ENCODE measurements at places on chromosomes 7 and 10.

GRCh38 chr10:61617586-61617985, 45.1 kb upstream of the CABCOCO1 start:
- no peak for DNase-seq

- DNase-seq, result no peak
These were observed 16.2 kb upstream of the LRRN3 start for GRCh38 chr7:111074748-111075146.

- no peak for DNase-seq
These were observed 11.8 kb downstream of the ADGRA1 start for GRCh38 chr10:133099571-133099970.

DNA sequence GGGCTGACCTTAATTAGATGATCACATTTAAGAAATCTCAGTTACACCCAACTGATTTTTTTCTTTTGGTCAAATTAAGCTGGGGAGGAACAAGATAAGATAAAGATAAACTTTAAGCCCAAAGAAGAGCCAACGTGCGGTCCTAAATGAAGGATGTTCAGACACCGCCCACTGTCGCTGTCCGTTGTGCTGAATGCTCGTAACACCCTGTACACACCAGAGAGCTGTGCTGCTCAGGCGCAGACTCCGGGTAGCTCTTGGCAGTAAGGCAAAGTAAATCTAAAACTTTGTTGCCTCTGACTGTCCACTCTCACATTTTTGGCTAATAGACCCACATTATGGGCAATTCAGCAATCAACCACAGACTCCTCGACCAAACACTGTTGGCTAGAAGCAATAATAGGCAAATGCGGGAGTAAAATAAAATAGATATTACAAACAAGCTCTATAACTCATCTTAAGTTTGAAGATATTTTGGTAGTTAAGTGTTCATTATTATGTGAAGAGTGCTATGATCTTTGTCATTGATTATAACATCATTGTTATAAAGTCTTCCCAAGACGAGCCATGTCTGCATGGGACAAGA, 57.1 kb downstream of the PLPP4 start:
- DNase-seq, result no peak

- DNase-seq, result no peak
These were observed 62.2 kb downstream of the XPNPEP1 start for GRCh38 chr10:109861081-109861480.

DNA sequence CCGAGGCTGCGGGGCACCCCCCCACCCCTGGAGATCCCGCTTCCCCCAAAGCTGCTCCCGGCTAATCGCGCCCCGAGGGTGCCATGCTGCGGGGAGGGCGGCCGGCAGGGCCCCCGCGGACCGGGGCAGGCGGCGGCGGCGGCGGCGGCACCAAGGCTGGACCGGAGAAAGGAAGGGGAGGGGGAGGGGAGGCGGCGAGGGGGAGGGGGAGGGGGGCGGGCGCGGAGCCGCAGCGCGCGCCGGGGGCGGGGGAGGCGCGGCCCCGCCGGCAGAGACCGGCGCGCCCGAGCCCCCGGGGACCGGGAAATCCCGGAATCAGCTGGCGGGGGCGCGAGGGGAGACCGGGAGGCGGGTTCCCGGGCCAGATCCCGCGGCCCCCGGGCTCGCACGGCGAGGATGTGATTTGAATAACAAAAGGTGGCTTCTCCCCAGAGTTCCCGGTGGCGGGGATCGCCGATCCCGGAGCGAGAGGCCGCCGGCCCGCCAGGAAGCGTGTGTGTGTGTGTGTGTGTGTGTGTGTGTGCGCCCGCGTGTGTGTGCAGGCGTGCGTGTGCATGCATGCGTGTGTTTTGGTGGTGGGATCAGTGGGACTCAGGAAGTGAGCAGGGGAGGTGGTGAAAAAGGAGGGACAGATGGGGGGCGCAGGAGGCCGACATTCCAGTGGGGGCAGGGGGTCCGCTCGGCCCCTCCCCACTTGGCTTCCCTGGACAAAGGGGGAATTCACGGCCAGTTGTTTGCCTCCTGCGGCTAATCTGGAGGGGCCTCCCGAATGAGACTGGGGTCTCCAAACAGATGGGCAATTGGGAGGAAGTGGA, 99.5 kb downstream of the HIP1 start:
- no peak for DNase-seq

DNA sequence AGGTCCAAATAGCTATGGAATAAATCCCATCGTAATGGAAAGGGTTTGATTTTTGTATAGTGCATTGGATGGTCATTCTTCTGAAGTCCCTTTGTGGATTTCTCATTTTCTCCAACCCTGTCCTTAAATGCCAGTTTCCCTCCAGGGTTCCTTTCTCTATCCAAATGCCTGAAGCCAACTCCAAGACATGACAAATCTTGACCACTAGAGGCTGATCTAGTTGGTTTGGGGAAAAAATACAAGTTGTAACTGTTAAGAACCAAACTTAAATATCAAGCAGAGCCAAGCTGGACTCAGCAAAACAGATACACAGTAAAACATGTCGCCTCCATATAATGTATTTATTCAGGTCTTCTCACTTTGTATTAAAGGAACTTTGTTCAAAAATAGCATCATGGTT, 28.7 kb downstream of the FRMD4A start:
- DNase-seq, result no peak

GRCh38 chr10:78397786-78398185, 364.1 kb downstream of the RPS24 start:
- DNase-seq, result no peak

GRCh38 chr10:110508806-110509544, 11.3 kb downstream of the DUSP5 start:
- no peak for DNase-seq

DNA sequence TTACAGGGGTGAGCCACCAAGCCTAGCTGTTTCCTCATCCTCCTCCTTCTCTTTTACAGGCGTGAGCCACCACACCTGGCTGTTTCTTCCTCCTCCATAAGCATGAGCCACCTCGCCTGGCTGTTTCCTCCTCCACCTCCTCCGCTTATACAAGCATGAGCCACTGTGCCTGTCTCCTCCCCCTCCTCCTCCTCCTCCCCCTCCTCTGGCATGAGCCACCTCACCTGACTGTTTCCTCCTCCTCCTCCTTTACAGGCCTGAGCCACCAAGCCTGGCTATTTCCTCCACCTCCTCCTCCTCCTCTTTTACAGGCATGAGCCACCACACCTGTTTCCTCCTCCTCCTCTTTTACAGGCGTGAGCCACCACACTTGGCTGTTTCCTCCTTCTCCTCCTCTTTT, 49.8 kb upstream of the ZNF479 start:
- DNase-seq, result no peak

DNA sequence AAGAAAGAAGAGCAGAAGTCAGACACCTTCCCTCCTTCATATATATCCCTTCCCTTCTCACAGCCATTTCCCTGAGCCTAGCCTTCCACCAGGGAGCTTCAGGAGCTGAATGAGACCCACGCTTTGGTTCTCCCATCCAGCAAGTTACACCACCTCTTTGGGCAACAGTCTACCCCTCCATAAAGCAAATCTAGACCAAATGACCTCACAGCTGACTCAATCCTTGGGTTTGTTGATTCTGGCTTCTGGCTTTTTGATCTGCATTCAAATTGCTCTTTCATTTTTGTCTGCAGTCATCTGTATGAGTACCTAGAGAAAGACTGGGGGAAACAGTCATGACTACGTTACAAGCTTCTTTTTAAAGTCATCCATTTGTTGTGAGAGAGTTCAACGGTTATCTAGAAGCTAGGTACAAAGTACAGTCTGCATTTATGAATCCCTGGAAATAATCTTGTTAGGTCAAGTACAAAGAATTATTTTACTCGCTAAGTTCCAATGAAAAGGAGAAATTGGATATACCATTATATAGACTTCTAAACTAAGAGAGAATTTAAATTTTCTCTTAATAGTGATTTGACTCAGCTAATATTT, 86.3 kb downstream of the RAB11FIP2 start:
- DNase-seq, result no peak

- no peak for DNase-seq
These were observed 52.8 kb upstream of the SEMA3E start for GRCh38 chr7:83701736-83702135.

DNA sequence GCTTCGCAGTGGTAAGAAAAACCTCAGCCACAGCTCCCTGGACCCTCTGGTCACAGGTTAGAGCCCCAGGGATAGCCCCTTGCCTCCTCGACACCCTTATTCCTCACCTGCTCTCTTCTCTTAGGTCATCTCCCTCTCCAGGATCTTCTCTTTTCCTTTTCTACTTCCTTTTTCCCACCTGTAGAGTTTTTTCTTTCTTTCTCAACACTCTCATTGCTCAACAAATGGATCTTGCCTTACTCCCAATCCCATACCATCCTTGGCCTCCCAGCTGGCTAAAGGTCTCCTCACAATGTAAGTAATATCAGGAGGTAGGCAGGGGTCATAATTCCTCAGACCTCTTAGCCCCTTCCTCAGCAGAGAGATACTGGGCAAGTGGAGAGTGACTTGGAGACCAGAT, 17.2 kb downstream of the WNT8B start:
- no peak for DNase-seq

DNA sequence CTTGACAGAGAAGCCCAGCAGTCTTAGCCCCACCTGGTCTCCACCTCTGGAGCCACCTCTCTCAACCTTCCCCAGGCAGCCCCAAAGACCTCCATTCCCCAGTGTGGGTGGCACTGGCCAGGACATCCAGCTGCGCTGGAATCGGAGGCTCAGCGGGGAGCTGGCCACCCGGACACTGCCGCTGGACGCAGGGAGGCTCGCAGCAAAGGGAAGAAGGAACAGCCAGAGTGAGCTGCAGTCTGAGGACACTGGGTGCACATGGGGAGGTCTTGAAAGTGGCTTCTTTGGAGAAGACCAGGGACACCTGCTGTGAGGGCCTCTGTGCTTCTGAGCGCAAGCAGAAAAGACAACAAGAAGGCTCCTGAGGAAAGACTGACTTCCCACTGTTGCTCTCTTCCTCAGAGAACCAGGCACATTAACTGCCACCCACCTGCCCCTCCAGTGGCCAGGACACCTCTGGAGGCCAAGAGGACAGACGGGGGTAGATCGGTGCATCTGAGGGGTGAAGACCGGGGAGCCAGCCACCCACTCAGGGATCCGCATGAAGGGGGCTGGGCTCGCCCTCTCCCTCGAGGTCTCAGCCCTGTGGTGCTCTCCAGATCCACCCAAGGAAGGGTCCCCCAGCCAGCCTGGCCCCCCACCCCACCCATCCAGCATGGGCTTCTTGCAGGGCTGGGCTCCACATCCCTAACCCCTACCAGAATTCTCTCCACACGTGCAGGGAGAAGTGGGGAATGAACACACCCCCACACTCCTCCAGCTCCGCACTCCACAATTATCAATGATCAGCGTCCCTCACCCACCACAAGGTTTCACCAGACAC, 1.8 kb downstream of the CAMK2B start:
- DNase-seq, result no peak

- no peak for DNase-seq
These were observed 103.7 kb downstream of the HECTD2 start for GRCh38 chr10:91513598-91514424.

DNA sequence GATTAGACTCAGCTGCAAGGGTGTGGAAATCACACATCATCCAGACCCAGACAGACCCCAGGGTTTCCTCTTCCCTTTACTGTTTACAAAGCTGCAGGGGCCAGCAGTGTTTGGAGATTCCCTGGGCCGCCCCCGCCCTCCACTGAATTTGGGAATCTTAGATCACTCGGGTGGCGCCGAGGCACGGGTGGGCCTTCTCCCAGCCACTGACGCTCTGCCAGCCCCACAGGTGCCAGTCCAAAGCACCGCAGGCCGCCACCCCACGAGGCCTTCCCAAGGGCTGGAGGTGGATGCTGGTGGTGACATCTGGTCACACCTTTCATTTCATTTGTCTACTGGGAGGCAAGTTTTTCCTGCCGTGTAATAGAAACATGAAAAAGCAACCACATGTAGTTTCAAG, 439.4 kb upstream of the FOXK1 start:
- no peak for DNase-seq

GRCh38 chr10:54800741-54801421, at the start of gene PCDH15:
Gene PCDH15 (minus strand): TSS chr10:54801231. CDS start chr10:54664262, 136,969 bp downstream.
- DNase-seq, result no peak

Measured in activated CD4-positive, CD25-positive, alpha-beta regulatory T cell (primary cell).